ENCODE measurements at places on chromosomes 1 and 21. TPM values are rescaled to one million over a fixed set of nuclear protein-coding genes. Genes with fewer than 3 reads are reported as not detected.

The MSH4 gene
- total RNA-seq: 0.65 TPM

The KRTAP6-3 gene
- not detected for total RNA-seq

GRCh38 chr1:33319949-33320618, 814 bp downstream of the A3GALT2 start:
- peak; percentile 44 for DNase-seq

DNA sequence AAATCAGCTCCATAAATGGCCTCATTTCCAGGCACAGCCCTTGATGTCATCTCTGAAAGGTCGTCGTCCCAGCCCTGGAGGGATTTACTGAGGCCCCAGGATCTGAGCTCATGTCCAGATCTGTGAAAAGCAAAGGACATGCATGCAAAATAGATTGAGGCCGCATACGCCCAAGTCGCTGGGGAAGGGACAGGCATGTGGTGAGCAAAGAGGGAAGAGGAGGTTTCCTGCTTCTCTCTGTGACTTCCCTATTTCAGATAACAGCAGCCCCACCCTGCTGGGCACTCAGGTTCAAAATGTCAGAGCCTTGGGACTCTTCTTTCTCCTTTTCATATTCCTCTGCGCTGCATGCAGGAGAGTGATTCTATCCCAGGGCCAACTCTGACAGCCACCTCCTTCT, 197.2 kb downstream of the ADSS2 start:
- peak; percentile 78 for DNase-seq

The ADAMTS5 gene
- 5.6 TPM for total RNA-seq

The UBXN10 gene
- 7.8 TPM for total RNA-seq

- DNase-seq: no peak
Observed at GRCh38 chr1:240732390-240732789, 120.4 kb upstream of the GREM2 start.

The LCE1B gene
- total RNA-seq: not detected

The RAB7B gene
- 9.1 TPM for total RNA-seq

GRCh38 chr1:5661196-5662085, 330.8 kb downstream of the NPHP4 start:
- DNase-seq: no peak
